ENCODE measurements at places on chromosomes 7 and 10.

- no peak for DNase-seq
Observed at GRCh38 chr10:18144928-18145327, 4.7 kb downstream of the CACNB2 start.

GRCh38 chr7:81664304-81664703 is 105.5 kb downstream of the HGF start:
- DNase-seq, result no peak

DNA sequence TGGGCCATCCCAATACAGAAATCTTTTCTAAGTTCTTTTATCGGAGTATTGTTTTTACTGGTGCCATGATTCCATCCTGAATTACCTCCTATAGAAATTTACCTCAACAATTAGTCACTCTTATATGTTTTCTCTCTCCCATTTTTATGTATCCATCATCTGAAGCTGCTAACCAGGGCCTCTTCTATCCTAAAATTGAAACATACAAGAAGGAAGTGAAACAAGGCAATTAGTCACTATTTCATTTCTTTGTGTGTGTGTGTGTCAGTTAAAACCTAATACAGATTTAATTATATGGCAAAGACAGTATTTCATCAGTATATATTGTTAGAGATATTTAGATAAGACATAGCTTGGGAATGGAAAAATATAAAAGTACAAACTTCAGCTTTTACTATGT is 148.4 kb upstream of the AHR start:
- DNase-seq, result no peak

GRCh38 chr7:44155191-44156185 is 14.4 kb upstream of the MYL7 start:
- DNase-seq, result no peak

DNA sequence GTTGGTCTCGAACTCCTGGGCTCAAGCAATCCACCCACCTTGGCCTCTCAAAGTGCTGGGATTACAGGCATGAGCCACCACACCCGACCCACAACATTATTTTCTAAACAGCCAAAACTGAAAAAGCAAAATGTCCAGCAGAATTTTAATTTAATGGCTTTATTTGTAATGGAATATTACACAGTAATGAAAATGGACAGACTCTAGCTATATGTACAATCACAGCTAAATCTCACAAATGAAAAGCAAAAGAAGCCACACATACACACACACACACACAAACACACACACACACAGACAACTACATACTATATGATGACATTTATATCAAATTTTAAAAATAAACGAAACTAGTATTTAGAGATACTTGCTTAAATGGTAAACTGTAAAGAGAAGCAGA is 18.7 kb downstream of the ARHGAP19 start:
- DNase-seq, result no peak

GRCh38 chr7:129043012-129043411 is 11.9 kb downstream of the TNPO3 start:
- DNase-seq, result no peak

DNA sequence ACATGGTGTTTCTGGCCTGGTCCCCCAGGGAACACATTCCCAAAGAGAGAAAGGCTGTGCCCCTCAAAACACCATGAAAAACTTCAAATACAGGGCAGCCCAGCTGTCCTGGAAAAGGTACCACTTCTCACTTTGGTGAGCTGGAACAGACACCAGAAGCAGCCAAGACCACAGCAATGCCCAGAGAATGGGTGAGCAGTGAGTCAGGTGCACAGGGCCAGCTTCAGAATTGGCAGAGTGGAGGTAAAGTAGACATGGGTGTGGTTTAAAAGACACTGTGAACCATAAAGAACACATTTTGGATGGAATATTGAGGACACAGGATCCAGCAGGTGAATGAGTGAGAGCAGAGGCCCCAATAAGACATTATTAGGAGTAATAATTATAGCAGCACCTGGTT is 51.3 kb downstream of the FAM13C start:
- no peak for DNase-seq

DNA sequence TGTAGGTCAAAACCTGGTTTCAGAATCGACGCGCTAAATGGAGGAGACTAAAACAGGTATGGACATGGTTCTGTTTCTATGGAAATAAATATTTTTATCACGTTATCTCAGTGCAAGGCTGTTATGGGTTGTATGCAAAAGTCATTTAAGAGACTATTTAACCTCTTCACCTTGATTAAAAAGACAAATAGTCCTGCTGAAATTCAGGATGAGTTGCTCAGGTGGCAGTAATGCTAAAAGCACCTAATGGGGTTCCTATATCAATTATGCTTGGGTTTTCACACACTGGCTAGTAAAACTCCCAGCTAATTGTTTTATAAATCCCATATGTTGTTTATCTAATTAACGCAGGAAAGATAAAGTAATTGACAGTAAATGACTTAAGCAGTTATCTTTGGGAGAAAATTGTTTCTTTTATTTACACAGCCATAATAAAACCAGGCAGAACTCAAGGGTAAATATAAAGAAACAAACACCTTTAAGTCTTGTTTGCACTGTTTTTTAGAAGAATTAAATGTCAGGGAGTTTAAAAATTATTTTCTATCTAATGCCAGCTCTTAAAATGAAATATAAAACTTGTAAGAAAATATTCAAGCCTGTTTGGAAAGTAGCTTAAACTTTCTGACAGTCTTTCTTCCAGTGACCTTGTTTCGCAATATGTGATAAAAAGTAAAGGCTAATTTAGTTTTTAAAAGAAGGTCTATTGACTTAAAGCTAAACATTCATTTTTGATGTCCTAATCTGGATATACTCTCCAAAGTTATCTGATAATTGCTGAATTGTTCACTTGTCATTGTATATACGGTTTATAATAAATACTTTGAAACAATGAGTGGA is 3.2 kb downstream of the HHEX start:
- DNase-seq, result no peak

- no peak for DNase-seq
Observed at GRCh38 chr10:83603708-83604107, 535.6 kb upstream of the GHITM start.

Measured in stimulated activated CD8-positive, alpha-beta memory T cell treated with anti-CD3 and anti-CD28 coated beads, Interleukin-12 subunit alpha, Interleukin-12 subunit beta, amount 100 ng/mL, for 4 hours (primary cell).